ENCODE measurements at places on chromosomes 11 and 22. TPM values are rescaled to one million over a fixed set of nuclear protein-coding genes. Genes with fewer than 3 reads are reported as not detected.
A peak's percentile ranks its signal among the peaks of the same experiment; 100 is the strongest.

Gene ASCL2
- total RNA-seq, result 5.6 TPM

- DNase-seq, result peak; percentile 64
These were observed 9.2 kb upstream of the MTFP1 start for GRCh38 chr22:30416403-30416802.

Gene DERL3
- 1.6 TPM for total RNA-seq

- DNase-seq, result no peak
These were observed 39.2 kb downstream of the ARFGAP2 start for GRCh38 chr11:47137476-47137875.

- DNase-seq, result peak; percentile 91
These were observed 90.3 kb upstream of the PITPNB start for GRCh38 chr22:28009272-28009827.

- peak; percentile 41 for DNase-seq
These were observed 635 bp upstream of the GRK3 start for GRCh38 chr22:25563761-25564319.

Gene CNGA4
- total RNA-seq, result 0.17 TPM

Data from hepatocyte (in vitro differentiated cells).